Spinal cord (tissue), 10 donors: ENCODE measurements at places on chromosomes 5 and 9. TPM values are rescaled to one million over a fixed set of nuclear protein-coding genes. Genes with fewer than 3 reads are reported as not detected.
A peak's percentile ranks its signal among the peaks of the same experiment; 100 is the strongest.

SAXO1 gene
- 0.17 TPM for total RNA-seq

IL33 gene
- total RNA-seq = 34.7 TPM

POU5F2 gene
- 4.1 TPM for total RNA-seq

- peak within 1 kb of the TSS; percentile 93 for H3K4me3 ChIP-seq
- no peaks in the 10 kb centered on the region for H3K27me3 ChIP-seq
- DNase-seq = peak; percentile 98
These were observed at the start of the genes ANKRA2 and UTP15 for GRCh38 chr5:73565139-73565968. ANKRA2 (minus strand) TSS chr5:73565639; CDS start chr5:73562881, 2,758 bp downstream. UTP15 (plus strand) TSS chr5:73565743; CDS start chr5:73567345, 1,602 bp downstream.

GRCh38 chr5:16119790-16120189, 59.8 kb downstream of the MARCHF11 start:
- H3K36me3 ChIP-seq = no peaks in the 10 kb centered on the region
- no peaks in the 10 kb centered on the region for H3K27me3 ChIP-seq
- no peak for DNase-seq
- no peak overlapping the region for H3K27ac ChIP-seq
- H3K4me1 ChIP-seq = no peaks in the 10 kb centered on the region
- no peak overlapping the region for H3K4me3 ChIP-seq

DNA sequence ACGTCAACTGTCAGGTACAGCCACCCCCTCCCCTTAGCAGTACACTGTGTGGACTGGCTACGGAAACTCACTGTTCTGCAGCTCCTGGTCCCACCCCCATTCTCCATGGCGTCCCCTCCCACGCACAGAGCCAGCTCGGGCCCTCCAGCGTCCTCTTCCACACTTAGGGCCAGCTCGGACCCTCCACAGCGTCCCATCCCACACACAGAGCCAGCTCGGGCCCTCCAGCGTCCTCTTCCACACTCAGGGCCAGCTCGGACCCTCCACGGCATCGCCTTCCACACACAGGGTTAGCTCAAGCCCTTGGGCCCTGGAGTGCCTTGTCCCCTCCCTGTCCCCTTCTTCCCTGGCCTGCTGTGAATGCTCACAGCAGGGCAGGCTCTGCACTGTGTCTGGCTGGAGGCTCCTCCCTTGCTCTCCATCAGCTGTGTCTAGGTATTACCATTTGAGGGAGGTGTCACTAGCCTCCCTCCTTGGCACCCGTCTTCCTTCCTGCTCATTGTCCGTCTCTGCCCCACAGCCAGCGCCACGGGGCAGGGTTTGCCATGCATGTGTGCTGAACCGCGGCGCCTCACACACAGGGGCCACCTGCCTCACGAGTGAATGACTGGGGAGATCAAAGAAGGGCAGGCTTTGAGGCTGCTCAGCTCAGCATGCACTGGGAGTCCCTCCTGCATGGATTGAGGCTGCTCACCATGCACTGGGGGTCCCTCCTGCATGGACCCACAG, 78.5 kb upstream of the CACNA1B start:
- no peaks in the 10 kb centered on the region for H3K27me3 ChIP-seq
- no peaks in the 10 kb centered on the region for H3K4me1 ChIP-seq
- H3K27ac ChIP-seq = no peak overlapping the region
- no peak overlapping the region for H3K4me3 ChIP-seq
- peaks cover 84% of the 10 kb centered on the region for H3K36me3 ChIP-seq

DNA sequence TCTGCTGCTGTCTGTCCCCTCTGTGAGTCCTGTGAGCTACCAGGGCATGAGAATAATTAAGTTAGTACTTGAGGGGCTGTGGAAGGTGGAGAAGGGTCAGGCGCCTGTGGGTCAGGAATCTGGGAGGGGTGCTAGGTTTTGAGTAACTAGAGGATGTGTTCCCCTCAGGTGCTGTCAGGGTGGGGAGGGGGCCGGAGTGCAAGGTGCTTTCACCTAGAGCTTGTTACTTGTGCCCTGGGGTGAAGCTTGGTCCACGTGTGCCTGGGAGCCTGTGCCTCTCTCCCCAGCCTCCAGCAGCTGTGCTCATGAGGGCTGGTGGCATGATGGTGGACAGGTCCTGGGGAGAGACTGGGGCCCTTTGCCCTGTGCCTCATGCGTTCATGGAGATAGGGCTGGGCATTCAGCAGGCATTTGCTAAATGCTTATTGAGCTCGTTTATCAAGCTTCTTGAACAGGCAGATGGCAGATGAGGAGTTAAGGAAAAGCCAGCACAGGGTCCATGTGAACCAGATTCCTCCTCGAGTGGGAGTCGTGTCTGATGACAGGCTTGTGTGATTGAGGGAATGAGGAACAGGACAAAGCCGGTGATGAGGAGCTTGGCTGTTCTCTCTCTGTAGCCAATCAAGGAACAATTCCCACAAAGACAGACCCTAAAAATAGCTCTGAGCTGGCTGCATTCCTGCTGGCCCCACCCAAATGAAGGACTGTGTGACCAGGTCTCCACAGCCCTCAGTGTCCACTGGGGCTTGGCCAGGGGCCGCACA, 40.9 kb downstream of the CACNA1B start:
- no peaks in the 10 kb centered on the region for H3K27me3 ChIP-seq
- DNase-seq = no peak
- H3K27ac ChIP-seq = no peak overlapping the region
- H3K36me3 ChIP-seq = peaks cover 52% of the 10 kb centered on the region
- H3K4me1 ChIP-seq = no peaks in the 10 kb centered on the region

GRCh38 chr9:123359546-123359945, 3.5 kb downstream of the CRB2 start:
- no peaks in the 10 kb centered on the region for H3K27me3 ChIP-seq
- H3K4me1 ChIP-seq = peaks cover 87% of the 10 kb centered on the region
- no peak overlapping the region for H3K4me3 ChIP-seq
- H3K27ac ChIP-seq = peak overlapping the region; percentile 40
- no peak for DNase-seq

GRCh38 chr9:70940605-70941004, 180.8 kb downstream of the TRPM3 start:
- no peaks in the 10 kb centered on the region for H3K4me1 ChIP-seq
- no peaks in the 10 kb centered on the region for H3K27me3 ChIP-seq
- H3K27ac ChIP-seq = no peak overlapping the region
- DNase-seq = no peak
- no peaks in the 10 kb centered on the region for H3K36me3 ChIP-seq

GRCh38 chr9:76876098-76876497, 29.8 kb downstream of the PRUNE2 start:
- no peaks in the 10 kb centered on the region for H3K27me3 ChIP-seq
- H3K27ac ChIP-seq = no peak overlapping the region
- H3K4me3 ChIP-seq = no peak overlapping the region
